ENCODE measurements at places on chromosomes 16 and 17. TPM values are rescaled to one million over a fixed set of nuclear protein-coding genes. Genes with fewer than 3 reads are reported as not detected.

The SLC9A5 gene
- total RNA-seq = 3.2 TPM

The FOXN1 gene
- total RNA-seq = 0.18 TPM

The MYH1 gene
- 0.20 TPM for total RNA-seq

The KRT33B gene
- total RNA-seq = not detected

The HOXB1 gene
- not detected for total RNA-seq

The SPATA32 gene
- total RNA-seq = not detected

The DNAAF8 gene
- total RNA-seq = 1.2 TPM

The ADGRG1 gene
- 53.2 TPM for total RNA-seq

The NPB gene
- total RNA-seq = 0.60 TPM

- H3K36me3 ChIP-seq = no peaks in the 10 kb centered on the region
- H3K4me1 ChIP-seq = peaks cover 6% of the 10 kb centered on the region
- no peak for DNase-seq
- H3K4me3 ChIP-seq = no peak overlapping the region
Measured at GRCh38 chr16:88886845-88887521, 20.5 kb upstream of the PABPN1L start.

GRCh38 chr17:15744885-15745284 is 12.8 kb downstream of the TBC1D26 start:
- DNase-seq = peak; percentile 68
- H3K27ac ChIP-seq = no peak overlapping the region
- no peaks in the 10 kb centered on the region for H3K36me3 ChIP-seq
- H3K4me1 ChIP-seq = no peaks in the 10 kb centered on the region

GRCh38 chr16:57541754-57542435 is 548 bp upstream of the ADGRG5 start:
- H3K36me3 ChIP-seq = no peaks in the 10 kb centered on the region
- no peak for DNase-seq
- H3K27me3 ChIP-seq = no peaks in the 10 kb centered on the region
- H3K27ac ChIP-seq = no peak overlapping the region
- peaks cover 37% of the 10 kb centered on the region for H3K4me1 ChIP-seq

GRCh38 chr17:66378296-66378695 is 75.9 kb downstream of the PRKCA start:
- no peak for DNase-seq
- H3K27me3 ChIP-seq = no peaks in the 10 kb centered on the region
- H3K27ac ChIP-seq = no peak overlapping the region

DNA sequence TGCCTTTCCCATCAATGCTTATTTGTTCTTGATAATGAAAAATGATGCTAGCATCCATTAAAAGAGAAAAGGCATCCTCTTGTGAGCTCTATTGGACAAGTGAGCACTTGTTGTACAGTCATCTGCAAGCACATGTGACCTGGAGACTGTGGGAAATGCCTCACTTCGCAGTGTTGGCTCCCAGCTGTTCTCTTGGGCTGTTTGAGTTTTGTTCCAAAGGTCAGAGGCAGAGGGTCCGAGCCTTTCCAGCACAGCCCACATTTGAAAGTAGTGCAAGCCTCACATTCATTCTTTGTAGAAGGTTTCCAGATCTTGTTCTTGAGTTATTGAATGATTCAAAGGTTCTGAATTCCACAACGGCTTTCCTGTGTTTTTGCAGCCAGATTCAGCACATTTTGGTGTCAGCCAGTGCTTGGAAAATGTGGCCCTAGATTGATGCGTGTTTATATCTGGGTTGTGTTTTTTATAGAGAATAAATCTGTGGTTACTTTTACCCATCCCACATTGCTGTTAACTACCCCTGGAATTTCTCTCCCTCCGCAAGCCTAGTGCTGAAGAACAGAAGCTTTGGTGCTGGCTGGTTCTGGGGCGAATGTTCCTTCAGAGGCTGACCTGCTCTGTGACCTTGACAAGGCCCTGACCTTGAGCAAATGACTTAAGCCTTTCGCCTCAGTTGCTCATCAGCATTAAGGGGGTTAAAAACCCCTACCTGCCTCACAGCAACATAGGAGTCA is 49.8 kb downstream of the CDH1 start:
- no peak for DNase-seq
- H3K27ac ChIP-seq = no peak overlapping the region
- H3K36me3 ChIP-seq = no peaks in the 10 kb centered on the region

DNA sequence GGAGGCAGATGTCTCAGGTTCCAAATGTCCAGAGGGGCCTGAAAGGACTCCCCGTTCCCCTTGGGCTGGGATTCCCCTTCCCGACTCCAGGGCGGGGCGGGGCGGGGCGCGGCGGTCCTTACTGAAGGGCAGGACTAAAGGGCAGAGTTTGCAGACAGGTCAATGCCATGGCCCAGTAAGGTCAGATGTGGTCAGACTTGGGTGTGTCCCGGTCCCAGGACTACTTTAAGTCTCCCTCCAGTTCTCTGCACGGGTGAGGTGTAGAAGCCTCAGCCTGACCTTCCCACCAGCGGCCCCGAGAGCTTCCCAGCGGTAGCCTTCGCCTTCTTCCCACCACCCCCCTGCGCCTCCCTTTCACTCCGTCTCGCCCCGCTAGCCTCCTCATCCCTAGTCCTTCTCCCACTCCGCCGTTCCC is 532 bp downstream of the KDM6B start:
- H3K27me3 ChIP-seq = no peaks in the 10 kb centered on the region
- H3K4me3 ChIP-seq = peak overlapping the region; percentile 82
- H3K4me1 ChIP-seq = peaks cover 20% of the 10 kb centered on the region
- peak; percentile 94 for DNase-seq

- no peaks in the 10 kb centered on the region for H3K4me1 ChIP-seq
- no peaks in the 10 kb centered on the region for H3K36me3 ChIP-seq
- no peak overlapping the region for H3K4me3 ChIP-seq
- no peak overlapping the region for H3K27ac ChIP-seq
Measured at GRCh38 chr17:66715745-66716156, 119.2 kb upstream of the CACNG5 start.

DNA sequence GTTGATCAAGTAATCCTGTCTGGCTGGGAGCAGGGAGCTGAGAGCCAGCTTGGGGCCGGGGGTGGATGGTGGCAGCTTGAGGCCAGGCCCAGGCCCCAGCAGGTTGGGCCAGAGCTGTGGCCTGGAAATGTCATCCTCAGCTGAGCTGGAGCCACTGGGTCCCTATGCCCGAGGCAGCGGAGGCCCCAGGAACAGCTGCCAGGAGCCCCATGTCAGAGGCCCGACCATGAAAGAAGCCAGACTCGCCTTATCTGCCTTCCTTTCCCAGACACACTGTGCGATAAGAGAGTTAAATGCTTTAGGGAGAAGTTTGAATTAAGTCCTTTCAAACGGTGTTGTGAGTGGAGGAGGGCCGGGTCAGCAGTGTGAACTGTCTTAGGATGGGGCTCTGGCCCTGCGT is 3.5 kb downstream of the SMTNL2 start:
- no peak overlapping the region for H3K27ac ChIP-seq
- no peaks in the 10 kb centered on the region for H3K36me3 ChIP-seq
- H3K4me1 ChIP-seq = peaks cover 17% of the 10 kb centered on the region
- DNase-seq = no peak

- H3K4me1 ChIP-seq = no peaks in the 10 kb centered on the region
- H3K4me3 ChIP-seq = no peak overlapping the region
- no peaks in the 10 kb centered on the region for H3K36me3 ChIP-seq
Measured at GRCh38 chr16:61324044-61324443, 712.2 kb downstream of the CDH8 start.

GRCh38 chr17:50935221-50935995 is 69.3 kb upstream of the TOB1 start:
- H3K27me3 ChIP-seq = no peaks in the 10 kb centered on the region
- DNase-seq = no peak
- peaks cover 37% of the 10 kb centered on the region for H3K4me1 ChIP-seq
- no peak overlapping the region for H3K4me3 ChIP-seq
- H3K36me3 ChIP-seq = no peaks in the 10 kb centered on the region
- H3K27ac ChIP-seq = no peak overlapping the region

GRCh38 chr17:17836818-17837379 is at the start of gene SREBF1:
Gene SREBF1, minus strand, starts transcription at chr17:17836986. Its CDS starts 169 bp downstream, at chr17:17836817.
- H3K36me3 ChIP-seq = peaks cover 6% of the 10 kb centered on the region
- peak within 1 kb of the TSS; percentile 97 for H3K27ac ChIP-seq
- DNase-seq = no peak
- peaks cover 89% of the 10 kb centered on the region for H3K4me1 ChIP-seq

- no peak for DNase-seq
- H3K27me3 ChIP-seq = no peaks in the 10 kb centered on the region
- H3K36me3 ChIP-seq = no peaks in the 10 kb centered on the region
- H3K4me3 ChIP-seq = no peak overlapping the region
- peaks cover 52% of the 10 kb centered on the region for H3K4me1 ChIP-seq
Measured at GRCh38 chr17:74446551-74447500, 14.9 kb downstream of the GPRC5C start.

GRCh38 chr16:49060728-49061127 is 220.9 kb downstream of the CBLN1 start:
- H3K27me3 ChIP-seq = peaks cover 8% of the 10 kb centered on the region
- H3K4me3 ChIP-seq = no peak overlapping the region
- H3K36me3 ChIP-seq = no peaks in the 10 kb centered on the region
- no peaks in the 10 kb centered on the region for H3K4me1 ChIP-seq
- no peak overlapping the region for H3K27ac ChIP-seq

DNA sequence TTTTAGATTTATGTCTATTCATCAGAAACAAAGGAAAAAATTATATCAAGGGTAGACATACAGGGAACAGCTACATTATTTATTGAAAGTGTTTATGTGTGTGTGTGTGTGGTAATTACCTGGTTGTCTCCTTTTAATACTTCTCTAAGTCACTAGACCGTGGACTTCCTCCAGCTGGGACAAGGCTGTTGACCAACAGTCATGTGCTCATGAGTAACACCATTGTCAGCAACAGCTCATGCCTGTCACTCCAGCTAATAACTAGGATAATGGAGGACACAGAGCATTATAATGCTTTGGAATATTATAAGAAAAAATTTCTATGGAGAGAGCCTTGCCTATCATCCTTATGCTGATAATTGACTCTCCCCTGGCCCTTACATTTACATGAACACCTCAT is 125.3 kb upstream of the SALL1 start:
- no peak overlapping the region for H3K4me3 ChIP-seq
- H3K27ac ChIP-seq = no peak overlapping the region
- H3K36me3 ChIP-seq = no peaks in the 10 kb centered on the region
- no peak for DNase-seq
- H3K27me3 ChIP-seq = no peaks in the 10 kb centered on the region

GRCh38 chr16:3675601-3676130 is 21.2 kb downstream of the DNASE1 start:
- no peak overlapping the region for H3K4me3 ChIP-seq
- DNase-seq = peak; percentile 47
- no peaks in the 10 kb centered on the region for H3K36me3 ChIP-seq
- no peak overlapping the region for H3K27ac ChIP-seq

- H3K27me3 ChIP-seq = no peaks in the 10 kb centered on the region
- H3K27ac ChIP-seq = no peak overlapping the region
- no peaks in the 10 kb centered on the region for H3K4me1 ChIP-seq
- DNase-seq = no peak
Measured at GRCh38 chr17:39416141-39416540, 14.7 kb upstream of the FBXL20 start.

- no peaks in the 10 kb centered on the region for H3K4me1 ChIP-seq
- no peak overlapping the region for H3K4me3 ChIP-seq
- H3K27ac ChIP-seq = no peak overlapping the region
- H3K36me3 ChIP-seq = no peaks in the 10 kb centered on the region
Measured at GRCh38 chr17:5809580-5810188, 225.4 kb upstream of the NLRP1 start.

DNA sequence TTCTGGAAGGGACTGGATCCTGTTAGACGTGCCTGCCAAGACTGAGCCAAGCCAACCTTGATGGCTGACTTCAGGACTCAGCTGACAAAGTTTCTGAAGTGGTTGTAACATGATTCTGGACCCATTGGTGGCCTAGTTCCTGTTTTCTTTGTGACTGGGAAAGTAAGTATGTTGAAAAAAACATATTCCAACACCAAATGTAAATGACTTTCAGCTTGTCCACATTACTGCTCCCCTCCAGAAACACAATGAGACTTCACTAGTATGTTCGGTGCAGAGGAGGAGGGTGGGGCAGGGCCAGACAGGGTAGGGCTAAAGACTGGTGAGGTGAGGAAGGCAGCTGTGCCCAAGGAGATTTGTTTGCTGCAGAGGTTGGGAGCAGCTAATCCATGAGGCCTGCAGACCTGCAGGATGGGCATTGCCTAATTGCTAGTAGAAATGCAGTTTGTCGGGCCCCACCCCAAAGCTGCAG is 26.4 kb downstream of the NMT1 start:
- peaks cover 99% of the 10 kb centered on the region for H3K36me3 ChIP-seq
- no peak for DNase-seq
- no peaks in the 10 kb centered on the region for H3K4me1 ChIP-seq
- H3K27ac ChIP-seq = no peak overlapping the region
- no peak overlapping the region for H3K4me3 ChIP-seq
